Activated naive CD4-positive, alpha-beta T cell treated with anti-CD3 and anti-CD28 coated beads for 36 hours (primary cell): ENCODE measurements at places on chromosomes 12 and 14.

DNA sequence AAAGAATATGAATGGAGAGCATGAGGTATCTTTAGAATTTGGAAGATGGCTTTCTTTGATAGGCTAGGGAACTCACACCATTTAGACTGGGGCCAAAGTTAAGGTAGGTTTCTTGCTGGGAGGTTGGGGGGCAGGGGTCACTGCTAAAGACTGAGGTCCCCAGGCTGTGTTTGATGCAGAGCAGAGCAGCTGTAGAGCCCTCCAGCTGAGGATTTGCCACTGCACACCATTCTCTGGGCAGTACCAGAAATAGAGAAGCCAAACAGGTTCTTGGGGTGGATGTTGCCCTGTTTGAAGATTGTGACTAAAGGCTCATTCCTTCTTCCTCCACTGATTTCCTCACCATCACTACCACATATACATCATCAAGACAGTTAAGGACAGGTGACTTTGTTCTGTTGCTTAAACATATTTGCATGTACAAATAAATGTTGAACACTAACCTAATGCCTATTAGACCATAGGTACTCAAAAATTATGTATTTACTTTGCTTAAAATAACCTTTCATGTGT, 7.9 kb downstream of the NTF3 start:
- DNase-seq: no peak

- peak; percentile 82 for DNase-seq
Measured at GRCh38 chr14:49687942-49688700, at the start of gene POLE2. Gene POLE2 (minus strand): TSS chr14:49688214. CDS start chr14:49688203, 11 bp downstream.

- no peak for DNase-seq
Measured at GRCh38 chr14:53183611-53184010, 30.5 kb upstream of the DDHD1 start.

- no peak for DNase-seq
Measured at GRCh38 chr14:104746934-104747481, 5.9 kb upstream of the SIVA1 start.

- DNase-seq: no peak
Measured at GRCh38 chr12:2154050-2154449, 101.3 kb downstream of the CACNA1C start.

DNA sequence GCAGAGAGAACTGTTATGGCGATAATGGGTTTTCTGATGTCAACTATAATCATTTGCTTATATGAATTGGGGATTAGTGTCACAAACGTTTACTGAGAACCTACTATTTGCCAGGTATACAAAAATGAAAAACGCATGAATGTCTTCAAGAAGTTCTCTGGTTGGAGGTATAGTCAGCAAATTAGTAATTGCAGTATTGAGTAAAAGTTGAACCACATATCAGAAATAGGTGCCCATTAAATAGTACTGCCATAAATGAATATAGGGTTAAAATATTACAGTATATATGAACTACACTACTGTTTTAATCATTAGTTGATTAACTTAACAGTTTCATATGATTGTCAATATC, 60.0 kb downstream of the PTPRB start:
- no peak for DNase-seq

DNA sequence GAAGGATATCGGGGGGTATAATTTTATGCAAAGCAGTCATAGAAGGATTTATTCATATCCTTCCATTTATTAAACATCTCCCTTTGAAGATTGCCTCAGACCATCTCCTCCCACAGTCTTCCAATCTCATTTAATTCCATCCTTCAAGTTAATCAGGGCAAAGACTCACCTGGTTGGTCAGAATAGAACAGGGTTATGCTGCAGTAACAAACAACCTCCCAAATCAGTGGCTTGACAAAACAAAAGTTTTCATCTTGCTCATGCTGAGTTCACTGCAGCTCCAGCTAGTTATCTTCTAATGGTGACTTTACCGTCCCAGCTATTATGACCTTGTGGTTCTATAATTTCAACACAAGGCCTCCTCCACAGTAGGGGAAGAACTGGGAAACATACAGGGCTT, 48.8 kb upstream of the MTERF2 start:
- DNase-seq: no peak

DNA sequence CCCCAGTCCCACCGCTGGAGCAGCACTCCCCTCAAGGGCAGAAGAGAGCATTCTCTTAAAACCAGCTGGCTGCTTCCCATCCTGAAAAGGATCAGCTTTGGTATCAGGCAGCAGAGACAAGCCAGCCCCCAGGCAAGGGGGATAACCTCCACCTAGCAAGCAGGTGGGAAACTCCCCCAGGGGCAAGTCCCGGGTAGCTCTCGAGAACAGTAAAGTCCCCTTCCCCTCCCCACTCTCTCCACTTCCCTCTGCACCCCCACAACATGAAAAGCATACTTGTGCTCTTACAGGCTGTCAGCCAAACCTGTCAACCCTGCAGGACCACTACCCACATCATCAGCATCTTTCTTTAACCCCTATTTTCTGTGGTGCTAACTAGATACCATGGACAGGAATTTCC, 254.0 kb downstream of the NTF3 start:
- DNase-seq: no peak

DNA sequence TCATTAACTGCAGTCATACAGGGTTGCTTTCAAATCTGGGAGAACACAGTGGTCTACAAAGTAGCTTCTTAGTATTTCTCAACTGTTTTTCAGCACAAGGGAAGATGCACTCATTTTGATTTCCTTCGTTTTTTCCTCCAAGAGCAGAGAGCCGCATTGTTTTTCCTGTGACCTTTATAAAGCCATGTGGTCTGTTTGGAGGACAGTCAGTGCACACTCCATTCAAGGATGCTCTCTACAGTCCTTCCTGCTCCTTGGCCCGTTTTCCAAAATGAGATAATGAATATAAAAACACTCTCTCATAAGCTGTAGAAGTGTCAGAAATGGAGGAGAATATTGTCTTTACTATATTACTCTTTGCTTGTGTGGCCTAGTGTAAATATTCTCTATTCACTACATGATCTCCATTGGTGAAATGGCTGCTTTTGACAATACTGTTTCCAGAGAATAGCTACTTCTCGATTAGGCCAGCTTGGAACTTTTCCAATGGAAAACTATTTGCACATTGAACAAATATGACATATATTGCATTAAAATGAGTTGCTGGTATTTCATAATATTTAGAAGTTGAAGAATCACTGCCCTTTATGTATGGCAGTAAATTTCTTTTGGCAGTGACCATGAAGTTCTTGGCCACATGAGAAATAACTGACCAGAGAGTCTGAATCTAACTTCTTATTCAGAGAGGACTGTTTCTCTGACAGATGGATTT, 393.1 kb upstream of the RGS6 start:
- DNase-seq: no peak

- DNase-seq: no peak
Measured at GRCh38 chr12:54153586-54153985, 35.2 kb downstream of the SMUG1 start.

DNA sequence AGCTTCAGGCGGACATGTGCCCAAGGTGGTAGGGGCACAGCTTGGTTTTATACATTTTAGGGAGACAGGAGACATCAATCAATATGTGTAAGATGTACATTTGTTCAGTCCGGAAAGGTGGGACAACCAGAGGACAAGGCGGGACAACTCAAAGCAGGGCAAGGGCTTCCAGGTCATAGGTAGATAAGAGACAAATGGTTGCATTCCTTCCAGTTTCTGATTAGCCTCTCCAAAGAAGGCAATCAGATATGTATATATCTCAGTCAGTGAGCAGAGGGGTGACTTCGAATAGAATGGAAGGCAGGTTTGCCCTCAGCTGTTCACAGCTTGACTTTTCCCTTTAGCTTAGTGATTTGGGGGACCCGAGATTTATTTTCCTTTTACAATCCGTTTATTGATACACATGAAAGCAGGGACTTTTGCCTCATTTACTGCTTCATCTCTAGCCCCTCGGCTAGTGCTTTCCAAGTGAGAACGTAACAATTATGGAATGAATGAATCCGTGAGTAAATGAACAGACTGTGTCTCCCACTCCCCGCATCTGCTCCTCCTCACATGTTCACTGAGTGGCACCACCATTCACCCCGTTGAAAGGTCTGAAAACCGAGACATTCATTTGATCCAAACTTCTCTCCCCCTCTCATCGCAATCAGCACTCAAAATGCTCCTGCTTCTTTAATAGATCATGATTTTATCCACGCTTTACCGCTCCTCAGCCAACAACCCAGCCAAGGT, 6.9 kb upstream of the HSPB8 start:
- DNase-seq: no peak

GRCh38 chr14:87613881-87614280, 379.1 kb downstream of the GALC start:
- DNase-seq: no peak

DNA sequence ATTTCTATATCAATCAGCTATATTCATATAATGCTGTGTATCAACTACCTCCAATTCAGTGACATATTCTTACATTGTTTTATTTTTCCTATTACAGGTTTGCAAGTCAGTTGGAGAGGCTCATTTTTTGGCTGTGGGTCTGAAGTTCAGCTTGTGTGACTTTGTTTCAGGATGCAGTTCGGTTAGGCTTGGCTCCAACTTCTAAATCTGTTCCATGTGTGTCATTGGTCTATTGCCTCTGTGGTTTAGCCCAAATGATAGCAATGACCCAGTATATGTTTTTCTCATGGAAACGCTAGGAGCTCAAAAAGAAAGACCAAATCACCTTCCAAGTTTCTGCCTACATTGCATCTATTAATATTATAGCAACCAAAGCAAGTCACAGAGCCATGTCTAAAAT, 848.6 kb upstream of the LRFN5 start:
- no peak for DNase-seq

- no peak for DNase-seq
Measured at GRCh38 chr12:2183556-2184541, 131.1 kb downstream of the CACNA1C start.

DNA sequence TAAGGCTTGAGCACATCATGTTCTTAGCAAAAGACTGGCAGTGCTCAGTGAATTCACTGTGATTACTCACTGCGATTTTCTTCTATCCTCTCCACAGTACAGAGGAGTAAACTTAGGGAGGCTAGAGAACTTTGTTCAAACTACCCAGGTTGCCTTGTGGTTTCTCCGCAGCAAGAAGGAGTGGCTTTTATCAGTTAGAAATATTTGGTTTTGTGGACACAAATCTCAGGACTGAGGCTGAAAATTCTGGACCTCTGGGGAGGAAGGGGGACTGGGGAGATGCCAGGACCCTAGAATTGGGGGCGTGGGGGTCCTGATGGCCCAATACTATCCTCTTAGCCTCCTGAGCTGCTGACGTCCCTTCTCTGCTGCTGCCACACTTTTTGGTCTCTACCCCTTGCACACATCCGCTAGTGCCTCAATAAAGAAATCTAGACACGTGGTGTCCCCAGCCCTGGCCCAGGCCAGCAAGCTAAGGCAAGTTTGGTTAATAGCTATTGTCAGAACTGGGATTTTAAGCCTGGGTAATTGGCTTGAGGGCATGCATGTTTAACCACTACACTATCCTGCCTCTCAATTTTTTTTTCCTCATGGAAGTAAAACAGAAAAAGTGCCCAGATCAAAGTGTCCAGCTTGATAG, 842 bp downstream of the OAS2 start:
- peak; percentile 69 for DNase-seq

DNA sequence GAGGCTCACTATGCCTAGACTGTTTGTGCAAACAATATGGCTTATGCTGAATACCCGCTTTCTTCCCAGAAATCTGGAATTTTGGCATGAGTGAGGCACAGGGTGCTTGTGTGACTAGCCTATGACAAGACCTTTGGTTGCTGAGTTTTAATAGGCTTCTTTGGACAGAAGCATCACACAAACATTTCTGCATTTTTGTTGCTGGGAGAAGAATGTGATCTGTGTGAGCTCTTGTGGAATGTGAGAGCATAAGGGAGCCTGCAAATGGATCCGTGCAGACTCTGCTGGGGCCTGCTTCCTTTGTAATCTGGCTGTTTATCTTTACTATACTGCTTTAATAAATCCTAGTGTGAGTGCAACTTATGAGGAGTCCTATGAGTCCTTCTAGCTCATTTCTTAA, 83.0 kb upstream of the ZDHHC17 start:
- no peak for DNase-seq

DNA sequence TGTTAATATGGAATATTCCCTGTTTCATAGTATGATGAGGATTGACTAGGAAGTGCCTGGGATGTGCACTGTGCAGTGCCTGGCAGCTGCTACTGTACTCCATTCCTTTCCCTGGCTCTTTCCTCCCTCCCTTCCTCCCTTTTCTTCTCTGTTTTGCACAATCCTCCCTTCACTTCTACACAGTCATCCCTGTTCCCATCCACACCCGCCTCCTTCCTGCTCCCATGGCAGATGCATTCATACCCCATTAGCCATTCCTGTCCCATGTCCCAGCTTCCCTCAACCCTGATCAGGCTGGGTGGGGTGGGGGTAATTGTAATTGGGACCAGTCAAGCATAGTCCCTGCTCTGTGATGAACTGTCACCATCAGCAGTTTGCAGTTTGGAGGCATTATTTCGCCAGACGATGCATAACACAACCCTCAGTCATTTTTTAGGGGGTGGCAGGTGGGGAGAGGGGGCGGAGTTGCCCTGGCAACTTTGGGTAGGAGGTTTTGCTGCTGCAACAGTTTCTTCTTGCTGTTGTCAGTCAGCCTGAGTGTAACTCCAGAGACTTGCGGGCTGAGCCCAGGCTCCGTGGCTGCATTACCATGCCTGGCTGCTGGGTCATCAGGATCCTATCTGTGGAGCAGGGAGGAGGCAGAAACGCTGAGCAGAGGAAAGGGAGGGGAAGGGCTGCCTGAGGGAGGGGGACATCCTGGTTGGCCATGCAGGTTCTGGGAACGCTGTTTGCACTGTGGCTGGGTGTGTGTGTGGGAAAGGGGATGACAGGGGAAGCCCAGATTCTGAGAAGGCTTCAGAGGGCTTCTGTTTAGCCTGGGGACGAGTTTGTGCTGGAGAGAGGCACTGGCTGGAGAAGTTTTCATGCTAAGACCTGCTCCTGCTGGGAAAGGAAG, 4.1 kb upstream of the KRT84 start:
- no peak for DNase-seq

GRCh38 chr12:101616027-101616494, 21.3 kb downstream of the MYBPC1 start:
- DNase-seq: peak; percentile 31

DNA sequence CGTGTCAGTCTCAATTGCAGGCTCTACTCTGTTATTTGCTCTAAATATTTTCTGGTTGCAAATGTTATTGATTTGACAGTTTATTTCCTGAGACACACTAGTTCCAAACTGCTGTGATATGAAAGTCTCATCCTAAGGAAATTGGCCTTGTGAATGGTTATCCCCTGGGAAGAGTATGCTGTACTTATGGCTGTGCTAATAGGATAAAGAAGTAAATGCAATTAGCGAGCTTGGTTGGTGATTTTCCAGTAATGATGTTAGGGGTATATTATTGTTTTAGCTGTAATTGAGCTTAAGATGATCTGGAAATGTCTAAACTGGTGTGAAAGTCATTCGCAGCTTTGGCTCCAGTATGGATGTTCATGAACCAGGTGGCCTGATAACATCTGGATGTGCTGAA, 197.9 kb downstream of the SUDS3 start:
- DNase-seq: no peak

DNA sequence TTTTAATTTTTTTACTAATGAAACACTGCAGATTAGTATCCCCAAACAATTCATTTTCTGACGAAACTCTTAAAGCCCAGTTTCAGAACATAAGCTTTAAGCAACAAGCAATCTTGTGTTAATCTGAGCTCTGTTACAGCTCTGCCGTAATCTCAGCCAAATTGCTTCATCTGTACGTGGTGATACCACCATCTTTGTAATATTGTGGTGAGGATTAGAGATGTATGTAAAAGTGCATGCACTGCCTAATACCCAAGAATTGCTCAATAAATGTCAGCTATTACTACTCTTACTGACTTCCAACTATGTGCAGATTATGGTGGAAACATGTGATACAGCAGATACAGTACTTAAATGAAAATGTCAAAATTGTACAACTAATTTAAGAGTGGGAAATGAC, 1.8 kb downstream of the AKAP5 start:
- DNase-seq: no peak

GRCh38 chr12:121653999-121654398, 15.5 kb downstream of the MORN3 start:
- no peak for DNase-seq
